ENCODE measurements at places on chromosomes 2 and 18.
A peak's percentile ranks its signal among the peaks of the same experiment; 100 is the strongest.

- no peak for DNase-seq
These were observed 12.7 kb upstream of the GPC1 start for GRCh38 chr2:240422658-240423329.

DNA sequence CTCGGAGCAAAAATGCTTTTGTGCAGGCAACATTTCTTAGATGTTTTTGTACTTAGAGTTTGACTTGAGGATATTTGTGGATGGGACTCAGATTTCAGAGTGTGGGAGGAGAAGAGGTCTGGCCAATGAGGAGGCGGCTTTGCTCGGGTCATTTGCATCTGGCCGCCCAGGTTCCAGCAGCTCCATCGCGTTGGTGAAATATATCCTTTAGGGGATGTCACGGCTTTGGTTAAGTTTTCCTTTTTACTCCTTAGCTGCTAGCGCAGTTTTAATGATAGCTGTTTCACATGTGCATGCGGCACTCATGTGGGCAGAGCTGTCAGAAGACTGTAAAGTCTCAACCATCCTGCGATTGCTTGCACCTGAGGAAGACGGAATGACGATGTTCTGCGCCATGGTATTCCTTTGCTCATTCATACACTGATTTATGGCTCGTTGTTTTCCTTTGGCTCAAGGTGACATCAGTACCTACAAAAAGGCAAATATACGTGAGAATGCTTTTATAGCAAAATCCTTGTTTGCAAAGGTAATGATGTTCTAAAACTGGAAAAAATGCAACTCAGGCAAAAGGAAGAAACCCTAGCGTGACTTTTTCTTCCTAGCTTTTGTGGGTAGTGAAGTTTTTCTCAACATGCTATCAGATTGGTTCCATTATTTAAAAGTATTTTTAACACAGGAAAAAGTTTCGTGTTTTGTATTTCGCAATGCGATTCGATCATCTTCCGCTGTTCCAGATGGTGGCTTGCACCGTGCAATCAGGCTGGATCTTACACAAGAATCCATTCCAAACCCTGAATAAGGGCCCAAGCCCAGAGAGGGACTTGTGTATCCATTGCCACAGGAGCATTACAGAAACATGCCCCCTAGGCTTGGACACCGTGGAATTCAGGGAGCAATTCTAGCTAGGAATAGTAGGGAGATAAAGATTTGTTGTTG, 70.5 kb upstream of the ZNF516 start:
- DNase-seq, result no peak

- DNase-seq, result peak; percentile 4
These were observed 116.0 kb downstream of the TNS1 start for GRCh38 chr2:217886720-217887309.

GRCh38 chr2:241514553-241514952, 6.2 kb upstream of the STK25 start:
- DNase-seq, result no peak

- no peak for DNase-seq
These were observed 29.8 kb upstream of the LAMA1 start for GRCh38 chr18:7147399-7147798.

GRCh38 chr2:38723173-38723572, 28.0 kb downstream of the SRSF7 start:
- no peak for DNase-seq

DNA sequence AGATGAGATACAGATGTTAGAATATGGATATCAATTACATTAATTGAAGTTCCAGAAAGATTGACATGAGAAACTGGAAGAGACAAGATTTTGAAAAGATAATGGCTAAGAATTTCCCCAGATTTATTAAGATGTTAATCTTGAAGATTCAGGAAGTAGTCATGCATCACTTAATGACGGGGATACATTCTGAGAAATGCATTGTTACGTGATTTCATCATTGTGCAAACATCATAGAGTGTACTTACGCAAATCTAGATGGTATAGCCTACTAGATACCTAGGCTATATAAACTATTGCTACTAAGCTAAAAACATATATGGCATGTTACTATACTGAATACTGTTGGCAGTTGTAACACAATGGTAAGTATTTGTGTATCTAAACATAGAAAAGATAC, 6.8 kb upstream of the CHMP3 start:
- no peak for DNase-seq

GRCh38 chr2:97988722-97989121, 7.0 kb downstream of the TMEM131 start:
- no peak for DNase-seq

DNA sequence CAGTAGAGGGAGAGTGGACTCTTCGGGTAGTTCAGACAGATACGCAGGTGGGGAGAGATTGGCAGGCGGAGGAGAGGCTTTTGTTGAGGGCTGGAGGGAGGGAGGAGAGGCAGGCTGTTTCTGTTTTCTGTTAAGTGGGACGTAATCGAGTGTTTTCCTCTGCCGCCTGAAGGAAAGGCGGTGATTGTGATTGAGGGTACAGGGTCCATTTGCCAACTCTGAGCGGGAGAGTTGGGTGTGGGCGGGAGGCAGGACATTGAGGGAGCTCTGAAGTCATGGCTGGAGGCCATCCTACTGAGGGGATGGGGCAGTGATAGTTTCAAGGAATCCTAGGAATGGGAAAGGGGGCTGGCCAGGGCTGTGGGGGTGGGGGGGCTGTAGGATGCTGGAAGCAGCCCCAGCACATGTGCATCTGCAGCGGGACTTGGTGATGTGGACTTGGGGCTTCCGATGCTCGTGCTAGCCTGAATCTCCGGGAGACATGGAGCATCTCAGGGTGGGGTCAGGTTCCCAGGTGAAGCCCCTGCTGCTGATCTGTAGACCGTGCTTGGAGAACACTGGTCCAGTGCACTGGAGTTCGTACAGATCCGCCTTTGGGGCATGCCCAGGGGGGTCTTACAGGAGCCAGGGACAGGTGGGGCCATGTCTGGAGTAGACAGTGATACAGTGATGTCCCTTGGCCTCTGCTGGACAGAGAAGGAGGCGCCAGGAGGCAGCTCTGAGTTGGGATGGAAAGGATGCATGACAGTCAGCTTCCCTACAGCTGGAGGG, 167.5 kb downstream of the AGAP1 start:
- no peak for DNase-seq

DNA sequence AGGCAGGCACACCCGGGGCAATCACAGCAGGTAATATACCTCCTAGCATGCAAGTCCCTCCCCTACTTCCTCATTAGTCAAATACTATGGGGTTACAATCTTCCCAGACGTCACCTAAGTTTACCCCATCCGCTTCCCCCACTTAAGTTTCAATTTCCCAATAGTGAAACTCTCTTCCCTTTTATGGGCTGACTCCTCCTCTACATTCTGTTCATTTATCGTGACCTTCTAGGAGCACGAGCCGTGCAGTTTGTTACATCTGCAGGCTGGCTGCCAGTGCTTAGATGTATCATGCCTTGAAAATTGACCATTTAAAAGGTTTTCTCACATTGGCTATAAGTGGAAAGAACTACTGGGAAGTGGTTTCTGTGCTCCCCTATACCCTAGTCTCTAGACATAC, 1357.8 kb upstream of the CRIM1 start:
- DNase-seq, result no peak

GRCh38 chr18:9649164-9649540, 34.8 kb upstream of the PPP4R1 start:
- DNase-seq, result no peak

GRCh38 chr2:152594792-152595191, 122.5 kb downstream of the PRPF40A start:
- DNase-seq, result no peak

GRCh38 chr18:47932603-47933002, 2.1 kb upstream of the SMAD2 start:
- DNase-seq, result no peak

DNA sequence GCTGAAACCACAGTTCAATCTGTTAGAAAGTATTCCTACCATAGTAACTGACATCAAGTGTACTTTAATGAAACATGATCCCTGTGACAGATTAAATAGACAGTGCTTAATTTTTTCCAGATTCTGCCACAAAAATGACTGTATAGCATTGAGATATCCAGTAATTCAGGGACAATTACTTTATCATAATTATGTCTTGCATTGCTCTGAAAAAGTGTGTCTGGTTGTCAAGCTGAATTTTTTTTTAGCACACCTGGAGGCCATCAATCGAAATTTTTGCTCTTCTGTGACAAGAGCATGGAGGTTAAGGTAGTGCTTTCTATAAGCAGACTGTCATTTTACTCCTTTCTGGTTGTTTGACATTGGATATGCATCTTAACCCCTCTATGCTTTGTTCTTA, 1083.8 kb upstream of the NRXN1 start:
- DNase-seq, result no peak

- DNase-seq, result no peak
These were observed 56.9 kb downstream of the RRM2 start for GRCh38 chr2:10179422-10179821.

- DNase-seq, result no peak
These were observed 80.6 kb downstream of the CLIP4 start for GRCh38 chr2:29195796-29196195.

GRCh38 chr2:85710687-85711577, 16.8 kb downstream of the GNLY start:
- DNase-seq, result no peak

DNA sequence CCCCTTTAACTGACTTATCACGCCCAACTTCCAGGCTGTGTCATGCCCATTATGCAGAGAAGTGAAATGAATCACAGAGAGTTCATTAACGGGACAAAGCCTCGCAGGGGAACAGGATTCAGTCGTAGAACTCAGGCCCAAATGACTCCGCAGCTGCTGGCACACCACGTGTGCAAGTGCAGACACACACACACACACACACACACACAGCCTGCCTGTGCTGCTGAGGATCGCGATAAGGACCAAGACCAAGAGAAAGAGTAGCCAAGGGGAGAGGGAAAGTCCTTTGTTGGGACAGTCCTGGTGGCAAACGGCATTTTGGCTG, 90.0 kb upstream of the TAF1B start:
- DNase-seq, result no peak

DNA sequence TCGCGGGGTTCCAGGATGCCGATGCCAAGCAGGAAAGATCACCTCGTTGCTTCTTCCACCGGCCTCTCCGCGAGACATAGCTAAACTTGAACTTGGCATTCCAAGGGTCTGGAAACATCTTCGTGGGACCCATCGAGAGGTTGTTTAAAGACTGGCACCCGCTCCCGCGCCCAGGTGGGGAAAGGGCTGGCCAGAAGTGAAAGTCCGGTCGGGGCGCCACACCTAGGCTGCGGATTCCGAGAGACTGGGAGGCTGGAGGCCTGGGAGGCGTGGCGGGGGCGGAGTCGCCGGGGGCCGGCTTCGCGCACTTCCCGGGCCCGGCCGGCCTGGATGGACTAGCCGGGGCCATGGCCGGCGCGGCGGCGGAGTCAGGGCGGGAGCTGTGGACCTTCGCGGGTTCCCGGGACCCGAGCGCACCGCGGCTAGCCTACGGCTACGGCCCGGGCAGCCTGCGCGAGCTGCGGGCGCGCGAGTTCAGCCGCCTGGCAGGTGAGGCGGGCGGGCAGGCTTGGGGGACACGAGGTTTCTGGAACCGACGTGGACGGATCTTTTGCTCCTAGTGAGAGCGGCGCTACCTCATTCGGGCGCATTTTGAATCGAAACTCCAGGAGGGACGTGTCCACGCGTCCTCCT, at the start of gene MOCOS:
MOCOS (plus strand) TSS at position 305 of the 633 bp plus-strand sequence; CDS start at position 348, 43 bp downstream.
- DNase-seq, result no peak

GRCh38 chr2:32683520-32684086, 55.8 kb downstream of the TTC27 start:
- DNase-seq, result no peak

DNA sequence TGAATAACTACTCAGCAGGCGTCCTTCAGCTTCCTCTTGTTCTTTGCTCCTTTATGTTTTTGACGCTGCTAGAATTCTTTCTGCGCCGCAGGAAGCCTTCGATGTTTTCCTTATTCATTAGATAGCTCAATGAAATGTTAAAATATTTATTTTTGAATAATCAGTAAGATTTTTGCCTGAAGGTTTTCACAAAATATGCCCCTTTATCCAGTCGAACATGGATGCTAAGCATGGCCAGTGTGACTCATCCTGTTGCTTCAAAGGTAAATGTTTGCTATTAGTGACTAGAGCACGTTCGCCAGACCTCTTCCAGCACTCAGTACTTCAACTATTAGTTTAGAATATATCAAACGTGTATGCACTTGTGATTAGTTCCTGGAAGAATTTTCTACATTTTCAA, 7.6 kb upstream of the MEIS1 start:
- no peak for DNase-seq

DNA sequence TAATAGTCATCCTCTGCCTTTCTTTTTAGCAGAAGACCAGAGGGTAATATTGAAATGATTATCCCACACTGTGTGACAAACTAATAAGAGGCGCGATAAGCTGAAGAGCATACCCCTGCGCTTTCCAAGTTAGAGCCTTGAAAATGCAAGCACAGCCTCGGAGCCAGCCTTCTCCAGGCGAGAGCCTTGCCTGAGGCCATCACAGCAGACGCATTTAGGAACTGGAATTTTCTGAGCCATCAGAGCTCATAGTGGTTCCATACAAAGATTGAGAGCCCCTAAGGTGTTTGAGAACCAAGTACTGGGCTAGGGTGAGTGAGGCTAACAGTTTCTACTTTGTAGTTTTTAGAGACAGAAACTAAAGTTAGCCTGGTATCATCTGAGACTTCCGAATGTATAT, 19.9 kb downstream of the PSMG2 start:
- no peak for DNase-seq

DNA sequence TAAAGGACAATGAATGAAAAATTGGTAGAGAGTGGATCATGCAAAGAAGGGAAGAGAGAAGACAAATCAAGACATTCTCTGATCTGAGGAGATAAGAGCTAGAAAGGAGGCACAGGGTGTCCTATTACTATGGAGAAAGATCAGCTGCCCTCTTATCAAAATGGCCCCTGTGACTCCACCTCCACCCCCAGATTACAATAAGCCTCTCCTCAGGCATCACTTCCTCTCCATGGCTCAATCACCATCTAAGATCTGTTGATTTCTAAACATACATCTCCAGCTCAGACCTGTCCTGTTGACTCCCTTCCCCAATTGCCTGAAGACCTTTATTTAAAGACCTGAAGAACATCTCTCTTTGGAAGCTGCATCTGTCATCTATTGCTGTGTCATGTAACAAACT, 43.2 kb downstream of the SP100 start:
- DNase-seq, result no peak

DNA sequence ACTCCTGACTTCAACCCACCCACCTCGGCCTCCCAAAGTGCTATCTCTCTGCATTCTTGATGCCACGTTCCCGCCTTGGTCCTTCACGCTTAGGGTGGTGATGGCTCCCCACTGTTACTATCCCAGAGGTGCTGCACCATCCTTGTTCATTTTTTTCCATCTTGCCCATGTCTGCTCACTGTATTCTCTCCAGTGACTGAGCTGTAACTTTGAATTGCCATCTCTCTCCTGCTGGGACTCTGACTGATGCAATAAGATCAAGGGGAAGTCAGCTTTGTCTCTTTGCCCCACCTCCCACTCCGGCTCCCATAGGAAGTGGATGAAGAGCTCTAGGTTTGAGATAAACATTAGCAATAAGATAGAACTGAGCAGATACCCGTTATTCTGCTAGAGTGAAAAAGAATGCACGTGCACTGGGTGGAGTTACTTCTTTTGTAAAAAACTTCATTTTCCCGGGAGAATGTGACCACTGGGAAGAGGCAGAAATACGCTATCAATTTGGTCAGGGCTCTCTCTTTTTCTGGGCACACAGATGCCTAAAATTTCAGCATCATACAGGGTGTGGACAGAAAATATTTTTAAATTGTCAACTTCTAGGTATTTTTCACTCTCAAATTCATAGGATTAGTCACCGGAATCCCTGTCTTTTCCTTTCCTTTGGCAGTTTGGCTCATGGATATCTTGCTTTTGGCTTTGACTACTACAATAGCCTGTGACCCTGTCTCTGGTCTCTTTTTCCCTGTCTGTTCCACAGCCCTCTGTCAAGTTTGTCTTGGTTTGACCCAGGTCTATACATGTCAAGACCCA, 105.4 kb downstream of the POLR1A start:
- DNase-seq, result no peak

- DNase-seq, result no peak
These were observed 18.9 kb downstream of the CREG2 start for GRCh38 chr2:101368376-101368775.

Measured in stimulated activated CD4-positive, alpha-beta T cell treated with anti-CD3 and anti-CD28 coated beads, TNF-alpha, amount 100 ng/mL, for 1 hour (primary cell).